ENCODE measurements at places on chromosomes 7 and 10.
A peak's percentile ranks its signal among the peaks of the same experiment; 100 is the strongest.

- no peak for DNase-seq
These were observed 13.2 kb downstream of the ORAI2 start for GRCh38 chr7:102446387-102447156.

DNA sequence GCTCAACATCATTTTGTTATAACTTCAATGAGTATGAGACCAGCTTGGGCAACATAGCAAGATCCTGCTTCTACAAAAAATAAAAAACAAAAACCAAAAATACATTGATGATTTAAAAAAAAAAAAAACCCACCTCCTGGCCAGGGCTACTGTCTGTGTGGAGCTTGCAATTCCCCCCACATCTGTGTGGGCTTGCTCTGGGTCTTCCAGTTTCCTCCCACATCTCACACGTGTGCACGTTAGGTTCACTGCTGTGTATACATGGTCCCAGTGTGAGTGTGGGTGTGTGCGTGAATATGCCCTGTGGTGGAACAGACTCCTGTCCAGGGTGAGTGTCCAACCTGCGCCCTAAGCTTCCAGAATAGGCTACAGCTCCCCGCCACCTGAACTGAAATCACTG is 41.6 kb downstream of the ATE1 start:
- no peak for DNase-seq

DNA sequence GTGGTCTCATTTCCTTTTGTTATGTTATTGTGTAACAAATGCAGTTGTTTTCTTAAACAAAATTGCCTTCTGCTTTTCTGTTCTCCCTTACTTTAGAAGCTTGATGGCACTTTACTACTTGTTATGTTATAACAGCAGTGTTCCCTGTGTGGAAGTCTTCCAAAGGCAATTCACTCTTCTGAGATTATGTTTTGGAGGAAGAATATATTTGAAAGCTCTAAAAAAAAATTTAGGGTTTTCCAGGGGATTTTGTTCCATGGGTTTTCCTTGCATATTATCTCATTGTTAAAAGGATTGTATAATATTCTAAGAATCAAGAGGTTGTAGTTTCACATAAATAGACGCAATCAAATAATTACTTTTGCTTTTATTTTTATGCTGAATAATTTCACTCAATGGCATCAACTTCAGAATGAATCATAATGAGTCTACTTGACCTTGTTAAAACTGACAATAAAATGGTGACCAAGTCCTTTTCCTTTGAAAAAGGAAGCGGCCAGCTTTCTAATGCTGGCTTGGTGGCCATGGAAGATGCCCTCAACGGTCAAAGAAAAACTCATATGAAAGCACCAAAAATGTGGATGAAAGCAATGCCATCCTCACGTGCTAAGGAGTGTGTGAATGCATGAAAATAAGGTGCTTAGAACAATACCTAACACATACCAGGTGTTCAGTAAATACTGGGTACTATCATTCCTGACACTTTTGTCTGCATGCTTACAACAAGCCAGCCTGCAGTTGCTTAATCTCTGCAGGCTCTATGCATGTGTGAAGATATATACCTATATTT is 92.4 kb upstream of the KLF6 start:
- peak; percentile 31 for DNase-seq

DNA sequence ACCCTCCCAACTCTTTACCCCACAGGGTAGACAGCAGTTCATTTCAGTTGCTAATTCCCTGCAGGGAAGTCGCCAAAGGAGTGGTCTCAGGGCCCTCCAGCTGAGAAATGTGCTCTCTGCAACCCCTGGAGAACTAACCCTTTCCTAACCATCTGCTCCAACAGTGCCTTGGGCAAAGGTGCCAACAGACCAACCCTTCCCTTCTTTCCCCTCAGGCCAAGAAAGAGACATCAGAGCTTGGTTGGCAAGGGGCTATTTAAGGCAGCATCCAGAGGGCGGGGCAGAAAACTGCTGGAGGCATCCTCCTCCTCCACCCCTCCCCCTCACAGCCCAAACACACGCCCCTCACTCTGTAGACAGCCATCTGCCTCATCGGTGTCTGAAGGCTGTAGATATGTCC is 1.7 kb downstream of the SORBS1 start:
- DNase-seq = no peak

GRCh38 chr10:78451592-78451991 is 417.9 kb downstream of the RPS24 start:
- DNase-seq = peak; percentile 24

GRCh38 chr10:6271663-6272062 is 68.9 kb downstream of the PFKFB3 start:
- no peak for DNase-seq
